T-helper 2 cell (primary cell): ENCODE measurements at places on chromosomes 6 and 20.

GRCh38 chr6:169313347-169314010, 59.8 kb upstream of the THBS2 start:
- DNase-seq, result no peak

- no peak for DNase-seq
These were observed 3.0 kb upstream of the GUCA1B start for GRCh38 chr6:42197555-42198362.

GRCh38 chr6:138456401-138456790, 42.9 kb downstream of the NHSL1 start:
- DNase-seq, result no peak

DNA sequence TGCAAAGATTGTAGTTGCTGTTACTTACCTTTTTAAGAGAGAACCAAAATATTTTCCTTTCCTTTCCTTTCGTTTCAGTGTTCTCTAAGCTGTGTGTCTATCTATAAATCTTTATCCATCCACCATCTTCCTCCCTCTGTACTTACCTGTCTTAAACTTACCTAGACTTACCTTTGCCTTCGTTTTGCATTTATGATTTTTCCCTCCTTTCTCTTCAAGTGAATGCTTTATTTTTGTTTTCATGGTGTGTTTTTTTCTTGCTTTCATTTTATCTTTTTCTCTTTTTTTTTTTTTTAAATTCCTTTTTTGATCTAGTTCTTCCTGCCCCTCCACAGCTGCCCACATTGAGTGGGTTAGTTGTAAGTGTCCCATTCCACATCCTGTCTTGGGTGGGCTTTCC, 26.2 kb downstream of the ARID1B start:
- DNase-seq, result no peak

GRCh38 chr6:28585335-28585734, 59.7 kb downstream of the GPX5 start:
- no peak for DNase-seq

GRCh38 chr6:121135425-121135824, 198.9 kb downstream of the TBC1D32 start:
- DNase-seq, result no peak

GRCh38 chr20:58714923-58715351, 22.3 kb downstream of the NPEPL1 start:
- DNase-seq, result no peak

GRCh38 chr6:142009647-142010046, 123.1 kb upstream of the GJE1 start:
- no peak for DNase-seq

DNA sequence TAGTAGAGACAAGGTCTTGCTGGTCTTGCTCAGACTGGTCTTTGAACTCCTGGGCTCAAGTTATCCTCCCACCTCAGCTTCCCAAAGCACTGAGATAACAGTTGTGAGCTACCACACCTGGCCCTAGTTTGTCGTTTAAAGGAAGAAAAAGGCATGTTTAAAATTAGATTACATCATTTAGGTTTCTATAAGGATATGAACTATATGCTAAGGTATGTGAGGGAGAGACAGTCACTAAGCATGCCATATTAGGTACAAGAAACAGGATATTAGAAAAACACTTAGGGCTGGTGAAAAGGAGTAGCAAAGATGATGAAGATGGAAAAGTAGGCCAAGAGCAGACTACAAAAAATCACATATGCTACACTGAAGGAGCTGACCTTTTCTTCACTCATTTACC, 106.4 kb downstream of the ASCC3 start:
- no peak for DNase-seq

DNA sequence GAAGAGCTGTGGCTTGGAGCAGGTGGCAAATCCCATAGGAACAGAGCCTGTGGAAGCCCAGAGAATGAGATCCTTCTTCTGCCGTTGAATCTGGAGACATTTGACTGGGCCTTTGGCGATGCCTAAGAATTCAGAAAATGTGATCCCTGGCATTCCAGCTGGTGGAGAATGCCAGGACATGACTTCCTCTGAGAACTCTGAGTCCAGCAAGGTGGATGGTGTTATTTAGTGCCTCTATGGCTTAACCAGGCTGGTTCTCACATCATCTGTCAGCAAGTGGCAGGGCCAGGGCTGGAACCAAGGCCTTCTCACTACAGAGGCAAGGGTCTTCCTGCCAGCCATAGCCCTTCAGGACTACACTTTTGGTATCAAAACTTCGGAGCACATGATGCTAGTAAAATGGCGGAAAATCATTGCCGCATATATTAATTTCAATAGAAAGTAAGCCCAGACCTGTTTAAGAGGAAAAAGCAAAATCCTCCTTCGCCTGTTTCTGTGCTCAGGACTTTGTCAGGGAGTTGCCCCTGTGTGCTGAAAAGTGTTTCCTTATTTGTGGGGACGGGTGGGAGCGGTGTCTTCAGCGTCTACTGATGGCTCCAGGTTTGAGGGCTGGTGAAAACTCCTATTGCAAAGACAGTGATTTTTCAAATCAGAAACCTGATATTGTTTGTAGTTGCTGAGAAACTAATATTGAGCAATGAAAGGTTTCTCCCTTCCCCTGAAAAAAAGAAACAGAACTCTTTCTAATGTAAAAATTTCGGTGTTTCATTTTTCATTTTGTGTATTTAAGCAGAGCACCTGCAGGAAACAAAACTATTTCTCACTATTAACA, 23.9 kb downstream of the DUSP22 start:
- no peak for DNase-seq

GRCh38 chr20:63769891-63770474, 30.4 kb downstream of the SLC2A4RG start:
- DNase-seq, result no peak

DNA sequence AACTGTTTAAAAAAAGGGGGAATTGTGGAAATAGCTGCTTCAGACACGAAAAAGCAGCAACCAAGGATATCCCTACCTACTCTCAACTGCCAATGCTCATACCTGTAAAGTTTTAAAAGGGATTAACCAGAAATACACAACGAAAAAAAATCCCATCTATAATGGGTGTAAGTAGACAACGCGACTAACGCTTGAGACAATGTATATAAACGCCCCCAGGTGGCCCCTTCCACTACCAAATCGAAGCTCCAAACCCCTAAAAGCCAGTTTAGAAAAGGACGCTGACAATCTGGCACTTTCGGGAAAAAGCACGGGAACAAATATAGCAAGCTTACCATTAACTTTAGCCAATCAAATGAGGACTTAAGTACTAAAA, 94.5 kb upstream of the BTN3A2 start:
- DNase-seq, result peak; percentile 56

- DNase-seq, result no peak
These were observed 104.7 kb upstream of the SGK1 start for GRCh38 chr6:134422426-134423231.

DNA sequence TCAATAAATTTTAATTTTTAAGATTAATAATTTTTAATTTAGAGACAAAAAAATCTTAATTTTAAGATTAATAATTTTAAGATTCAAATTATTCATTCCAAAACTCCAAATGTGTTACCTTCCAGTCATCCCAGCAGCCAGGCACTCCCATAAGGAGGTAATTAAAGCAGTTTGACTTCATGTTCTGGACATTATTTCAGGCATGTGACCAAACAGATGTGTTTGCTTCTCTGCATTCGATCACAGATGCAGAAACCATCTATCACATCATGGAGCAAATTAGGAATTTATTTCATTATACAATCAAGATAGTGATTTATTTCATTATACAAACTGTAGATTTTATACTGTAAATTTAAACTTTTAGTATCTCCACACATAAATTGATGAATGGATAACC, 150.3 kb downstream of the AKAP7 start:
- no peak for DNase-seq

DNA sequence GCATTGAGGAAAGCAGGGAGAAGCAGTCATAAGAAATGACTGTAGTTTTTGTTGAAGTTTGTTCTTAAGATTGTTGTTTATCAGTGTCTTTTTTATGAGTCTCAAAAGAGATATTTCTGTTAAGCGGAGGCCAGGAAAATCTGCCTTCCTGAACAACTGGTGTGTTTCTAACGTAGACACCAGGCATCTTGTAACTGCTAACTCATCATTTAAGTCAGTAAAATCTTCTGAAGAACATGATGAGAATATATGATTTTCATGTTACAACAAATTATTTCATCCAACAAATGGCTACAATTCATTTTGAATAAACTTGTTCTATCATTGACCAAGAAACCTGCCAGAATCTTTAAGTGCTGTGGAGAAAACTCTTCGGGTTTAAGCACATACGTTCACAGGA, 84.0 kb downstream of the RPS12 start:
- no peak for DNase-seq

DNA sequence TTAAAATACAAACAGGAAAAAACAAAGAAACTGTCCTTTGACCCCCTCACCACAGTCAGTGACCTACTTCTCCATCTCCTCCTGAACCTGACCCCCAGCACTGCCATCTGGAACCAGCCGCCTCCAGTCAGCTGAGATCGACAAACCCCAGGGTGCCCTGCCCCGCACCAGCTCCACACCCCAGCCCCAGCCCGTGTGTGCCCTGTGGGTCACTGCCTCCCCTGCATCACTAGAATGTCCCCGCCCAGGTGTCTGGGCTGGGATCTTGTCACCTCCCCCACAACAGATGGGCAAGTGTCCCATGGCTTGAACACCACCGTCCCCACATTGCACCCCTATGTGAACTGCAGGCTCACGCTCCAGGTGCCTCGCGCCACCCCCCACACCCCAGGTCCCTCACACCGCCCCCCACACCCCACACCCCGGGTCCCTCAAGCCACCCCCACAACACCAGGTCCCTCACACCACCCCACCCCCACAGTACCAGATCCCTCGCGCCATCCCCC, 13.3 kb downstream of the TAF4 start:
- no peak for DNase-seq

GRCh38 chr6:145247692-145248419, 487.5 kb downstream of the EPM2A start:
- no peak for DNase-seq

DNA sequence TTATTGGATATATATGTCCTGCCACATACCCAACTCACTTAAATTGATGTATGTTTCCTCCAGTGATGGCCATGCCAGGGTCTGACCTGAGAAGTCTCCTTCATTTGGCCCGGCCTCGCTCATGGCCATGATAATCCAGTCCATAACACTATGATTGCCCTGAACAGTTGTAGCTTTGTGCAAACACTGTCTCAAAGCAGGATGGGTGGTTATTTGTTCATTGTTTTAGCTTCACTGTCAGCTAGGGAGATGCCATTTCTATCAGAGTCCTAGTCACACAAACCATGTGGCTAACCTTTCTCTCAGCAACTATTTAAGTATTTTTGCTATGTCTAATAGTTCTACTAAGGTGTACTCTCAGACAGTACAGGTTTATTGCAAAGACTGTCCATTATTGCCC, 47.6 kb upstream of the ZNF337 start:
- no peak for DNase-seq

- DNase-seq, result no peak
These were observed 4.6 kb downstream of the CST7 start for GRCh38 chr20:24953621-24954133.

DNA sequence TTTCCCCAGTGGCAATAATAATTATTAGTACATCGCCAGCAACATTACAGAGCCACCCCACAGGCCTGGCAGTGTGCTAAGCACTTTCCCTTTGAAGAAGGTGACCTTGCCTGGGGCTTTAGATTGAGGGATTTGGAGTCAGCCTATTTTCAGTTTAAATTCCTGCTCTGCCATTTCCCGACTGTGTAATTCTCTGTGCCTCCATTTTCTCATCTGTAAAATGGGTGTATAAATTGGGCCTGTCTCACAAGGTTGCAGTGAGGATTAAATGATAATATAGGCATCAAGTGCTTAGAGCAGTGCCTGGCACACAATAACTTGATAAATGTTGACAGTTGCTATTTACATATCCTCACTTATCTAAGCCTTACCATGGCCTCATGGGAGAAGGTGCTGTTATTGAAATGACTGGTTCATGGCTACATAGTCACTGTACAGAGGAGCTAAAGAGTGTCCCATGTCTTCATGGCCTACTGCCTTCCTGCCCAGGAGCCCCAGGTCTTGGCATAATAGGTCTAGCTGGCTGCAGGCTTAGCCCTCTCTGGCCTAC, 5.1 kb upstream of the SCRT2 start:
- DNase-seq, result no peak

DNA sequence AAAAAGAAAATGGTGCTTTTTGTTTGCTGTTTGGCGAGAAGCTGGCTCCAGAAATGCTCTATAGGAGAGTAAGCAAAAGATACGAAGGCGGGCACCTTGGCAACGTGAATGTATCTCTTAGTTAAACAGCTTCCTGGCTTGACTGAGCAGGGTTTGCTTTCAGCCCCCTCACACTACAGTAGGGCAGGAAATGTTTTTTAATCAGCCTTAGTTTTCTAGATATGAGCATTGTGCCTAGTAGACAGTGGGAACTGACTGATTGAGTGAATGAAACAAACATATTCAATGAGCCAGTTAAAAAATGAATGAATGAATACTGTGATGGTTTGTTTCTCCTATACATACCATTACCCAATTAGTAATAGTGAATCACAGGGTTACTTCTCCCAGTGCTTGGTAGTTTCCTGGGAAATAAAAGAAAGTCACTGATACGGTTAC, 19.9 kb downstream of the CAP2 start:
- DNase-seq, result no peak

GRCh38 chr6:6622501-6622900, 34.0 kb downstream of the LY86 start:
- no peak for DNase-seq

- DNase-seq, result no peak
These were observed 118.5 kb downstream of the GFRAL start for GRCh38 chr6:55445648-55446204.

DNA sequence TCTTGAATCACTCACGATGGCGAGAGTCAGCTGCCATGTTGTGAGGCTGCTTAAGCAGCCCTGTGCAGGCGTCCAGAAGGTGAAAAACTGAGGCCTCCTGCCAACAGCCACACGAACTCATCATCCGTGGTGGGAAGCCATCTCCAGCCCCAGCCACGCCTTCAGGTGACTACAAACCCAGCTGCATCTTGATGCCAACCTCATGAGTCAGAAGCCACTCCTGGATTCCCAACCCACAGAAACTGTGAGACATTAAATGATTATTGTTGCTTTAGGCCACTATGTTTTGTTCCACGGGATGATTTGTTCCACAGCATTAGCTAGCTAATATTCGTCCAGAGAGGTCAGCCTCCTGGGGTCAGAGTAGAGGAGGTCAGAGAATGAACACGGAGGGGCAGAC, 80.5 kb downstream of the SNX5 start:
- DNase-seq, result no peak

DNA sequence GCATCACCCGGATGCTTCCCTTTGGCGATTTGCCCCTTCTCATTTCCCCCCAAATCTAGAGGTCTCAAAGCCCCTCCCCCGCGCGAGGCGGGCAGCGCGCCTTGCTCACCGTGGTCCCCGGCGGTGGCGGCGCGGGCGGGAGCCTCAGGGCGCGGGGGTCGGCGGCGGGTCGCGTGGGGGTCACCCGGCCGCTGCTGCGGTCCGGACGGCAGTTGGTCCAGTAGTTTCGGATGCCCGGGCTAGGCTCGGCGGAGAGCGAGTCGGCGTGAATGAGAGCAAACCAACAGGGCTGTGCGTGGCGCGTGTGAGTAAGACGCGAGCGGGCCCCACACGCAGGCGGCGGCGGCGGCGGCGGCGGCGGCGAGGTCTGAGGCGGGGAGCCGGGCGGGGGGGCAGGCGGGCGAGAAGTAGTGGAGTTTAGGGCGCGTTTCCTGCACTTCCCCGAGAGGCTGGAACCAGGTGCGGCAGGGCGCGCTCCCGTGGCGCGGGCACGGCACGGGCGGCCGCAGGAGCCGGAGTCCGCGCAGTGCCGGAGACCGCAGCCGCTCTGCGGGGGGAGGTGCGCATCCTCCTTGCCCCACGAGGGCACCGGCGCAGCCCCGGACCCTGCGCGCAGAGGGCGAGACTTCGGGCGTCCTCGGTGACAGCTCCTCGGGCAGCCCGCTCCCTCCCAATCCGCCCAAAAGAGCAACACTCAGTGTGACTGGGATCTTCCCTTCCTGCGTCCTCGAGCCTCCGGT, 567 bp downstream of the HS3ST5 start:
- DNase-seq, result no peak
